ENCODE measurements at places on chromosomes 11 and 22.

- H3K27me3 ChIP-seq = no peaks in the 10 kb centered on the region
- H3K4me3 ChIP-seq = no peak overlapping the region
- no peak overlapping the region for H3K27ac ChIP-seq
- peak; percentile 51 for DNase-seq
Observed at GRCh38 chr11:71495286-71496230, 31.5 kb upstream of the KRTAP5-7 start.

DNA sequence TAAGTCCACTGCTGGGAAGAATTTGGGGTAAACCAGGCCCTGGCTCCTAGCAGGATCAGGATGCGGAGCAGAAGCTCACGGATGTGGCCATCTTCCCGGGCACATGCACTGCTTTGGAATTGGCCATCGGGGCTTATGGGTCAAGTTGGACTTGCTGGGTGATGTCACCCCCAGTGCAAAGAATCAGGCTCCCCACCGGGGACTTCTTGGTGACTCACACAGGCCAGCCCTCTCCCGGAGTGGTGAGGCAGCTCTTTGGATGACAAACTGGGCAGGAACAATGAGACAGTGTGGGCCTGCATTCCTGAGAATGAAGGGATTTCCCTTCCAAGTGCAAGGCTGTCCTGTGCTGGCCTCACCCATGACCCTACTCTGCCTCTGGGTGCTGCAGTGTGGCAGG lies 128.8 kb upstream of the ANO1 start:
- H3K36me3 ChIP-seq = no peaks in the 10 kb centered on the region
- no peak for DNase-seq
- peaks cover 10% of the 10 kb centered on the region for H3K27me3 ChIP-seq
- H3K4me1 ChIP-seq = peaks cover 14% of the 10 kb centered on the region
- H3K4me3 ChIP-seq = no peak overlapping the region

GRCh38 chr11:64874308-64875240 lies 3.8 kb downstream of the EHD1 start:
- no peaks in the 10 kb centered on the region for H3K27me3 ChIP-seq
- no peak overlapping the region for H3K27ac ChIP-seq
- peak overlapping the region; percentile 10 for H3K4me3 ChIP-seq
- peaks cover 11% of the 10 kb centered on the region for H3K36me3 ChIP-seq

DNA sequence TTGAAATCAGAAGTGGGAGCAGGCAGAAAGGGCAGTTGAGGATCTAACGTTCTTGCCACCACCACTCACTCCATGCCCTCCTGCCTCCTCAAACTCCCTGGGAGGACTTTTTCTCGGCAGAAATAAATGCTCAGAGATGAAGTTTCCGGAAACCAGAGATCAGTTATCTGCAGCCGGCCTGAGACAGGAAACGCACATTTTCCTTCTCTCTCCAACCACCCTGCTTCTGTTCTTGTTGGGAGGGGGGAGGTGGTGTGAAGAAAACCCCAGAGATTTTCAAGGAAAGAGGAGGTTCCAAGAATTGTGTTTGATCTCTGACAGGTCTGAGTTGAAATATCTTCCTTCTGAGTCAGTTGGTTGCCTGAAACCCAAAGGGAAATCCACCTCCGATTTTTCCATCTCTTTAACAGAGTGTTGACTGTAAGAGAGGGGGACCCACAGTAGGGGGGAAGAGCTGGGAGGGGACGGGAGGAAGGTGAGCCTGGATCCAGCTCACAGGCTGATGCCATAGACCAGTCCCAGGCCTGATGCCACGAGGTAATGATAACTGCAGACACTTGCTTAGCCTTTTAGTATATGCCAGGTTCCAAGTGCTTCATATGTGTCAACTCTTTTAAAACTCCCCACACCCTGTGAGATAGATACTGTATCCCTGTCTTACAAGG lies 100.8 kb downstream of the TRAF6 start:
- H3K4me3 ChIP-seq = no peak overlapping the region
- no peak for DNase-seq
- H3K36me3 ChIP-seq = peaks cover 69% of the 10 kb centered on the region
- peaks cover 53% of the 10 kb centered on the region for H3K4me1 ChIP-seq
- H3K27me3 ChIP-seq = no peaks in the 10 kb centered on the region

Data from osteocyte (in vitro differentiated cells).